ENCODE measurements at places on chromosomes 16 and 17.
A peak's percentile ranks its signal among the peaks of the same experiment; 100 is the strongest.

DNA sequence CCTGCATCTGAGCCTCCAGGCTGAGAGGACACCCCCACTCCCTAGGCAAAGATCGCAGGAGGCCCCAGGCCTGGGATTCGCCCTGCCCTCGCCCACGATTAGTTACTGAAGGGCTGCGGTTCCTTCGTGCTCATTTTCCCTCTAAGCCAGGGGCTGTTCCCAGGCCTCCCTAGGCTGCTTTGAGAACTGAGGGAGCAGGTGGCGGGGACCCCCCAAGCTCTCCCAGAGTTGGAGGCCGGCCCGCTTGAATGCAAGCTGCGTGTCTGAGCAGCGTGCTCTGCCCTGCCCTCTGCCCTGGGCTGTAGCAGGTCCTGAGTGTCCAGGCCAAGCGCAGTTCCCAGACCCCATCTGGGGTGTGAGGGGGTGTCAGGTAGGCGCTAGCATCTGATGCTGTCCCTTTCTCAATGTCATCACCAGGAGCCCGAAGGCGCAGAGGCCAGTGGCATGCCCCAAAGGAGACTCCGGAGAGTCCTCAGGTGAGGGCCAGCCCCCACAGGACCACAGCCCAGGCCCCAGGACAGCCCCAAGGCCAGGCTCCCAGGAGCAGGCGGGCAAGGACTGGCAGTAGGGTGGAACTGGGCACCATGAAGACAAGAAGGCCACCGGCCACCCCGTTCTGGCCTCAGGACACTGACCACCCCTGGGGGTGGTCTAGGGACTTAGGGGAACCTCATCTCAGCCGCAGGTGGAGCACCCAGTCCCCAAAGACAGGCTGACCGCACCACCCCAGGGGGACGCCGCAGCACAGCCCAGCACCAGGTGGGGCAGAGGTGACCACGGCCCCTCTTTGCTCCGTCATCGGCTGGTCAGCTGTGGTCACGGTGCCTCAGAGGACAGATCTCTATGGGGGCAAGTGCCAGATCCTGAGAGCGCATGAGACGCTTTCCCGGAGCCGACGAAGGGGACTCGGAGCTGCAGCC lies 14.6 kb downstream of the ENDOV start:
- DNase-seq = no peak

DNA sequence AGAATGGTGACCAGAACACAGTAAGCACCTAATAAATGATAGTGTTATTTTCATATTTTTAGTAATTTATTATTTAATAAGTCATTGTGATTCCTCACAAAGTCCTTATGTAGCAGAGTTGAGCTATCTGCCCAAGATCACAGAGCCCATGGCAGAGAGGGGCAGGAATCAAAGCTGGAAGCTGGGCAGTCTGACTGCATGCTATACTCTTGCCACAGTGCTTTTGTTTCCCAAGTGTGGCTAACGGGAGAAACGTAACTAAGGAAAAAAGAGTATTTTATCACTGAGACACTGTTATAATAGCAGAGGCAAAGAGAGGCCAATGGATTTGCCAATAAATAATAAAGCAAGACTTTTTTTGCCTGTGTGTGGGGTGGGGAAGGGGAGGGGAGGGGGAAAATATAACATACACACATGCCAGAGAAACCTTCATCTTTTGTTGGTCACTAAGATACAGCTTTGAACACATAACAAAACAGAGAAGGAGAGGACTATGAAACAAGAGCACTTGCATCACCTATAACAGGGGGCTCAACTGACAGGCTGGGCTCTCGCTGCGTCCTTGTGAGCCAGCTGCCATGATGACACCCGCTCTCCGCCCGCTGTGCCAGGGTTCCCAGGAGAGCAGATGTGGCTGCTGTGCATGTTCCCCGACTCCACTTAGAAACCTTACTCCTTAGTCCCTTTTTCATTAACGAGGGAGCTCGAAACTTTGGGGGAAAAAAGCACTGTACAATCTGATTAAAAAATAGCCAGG lies 10.1 kb downstream of the CSNK2A2 start:
- DNase-seq = no peak

DNA sequence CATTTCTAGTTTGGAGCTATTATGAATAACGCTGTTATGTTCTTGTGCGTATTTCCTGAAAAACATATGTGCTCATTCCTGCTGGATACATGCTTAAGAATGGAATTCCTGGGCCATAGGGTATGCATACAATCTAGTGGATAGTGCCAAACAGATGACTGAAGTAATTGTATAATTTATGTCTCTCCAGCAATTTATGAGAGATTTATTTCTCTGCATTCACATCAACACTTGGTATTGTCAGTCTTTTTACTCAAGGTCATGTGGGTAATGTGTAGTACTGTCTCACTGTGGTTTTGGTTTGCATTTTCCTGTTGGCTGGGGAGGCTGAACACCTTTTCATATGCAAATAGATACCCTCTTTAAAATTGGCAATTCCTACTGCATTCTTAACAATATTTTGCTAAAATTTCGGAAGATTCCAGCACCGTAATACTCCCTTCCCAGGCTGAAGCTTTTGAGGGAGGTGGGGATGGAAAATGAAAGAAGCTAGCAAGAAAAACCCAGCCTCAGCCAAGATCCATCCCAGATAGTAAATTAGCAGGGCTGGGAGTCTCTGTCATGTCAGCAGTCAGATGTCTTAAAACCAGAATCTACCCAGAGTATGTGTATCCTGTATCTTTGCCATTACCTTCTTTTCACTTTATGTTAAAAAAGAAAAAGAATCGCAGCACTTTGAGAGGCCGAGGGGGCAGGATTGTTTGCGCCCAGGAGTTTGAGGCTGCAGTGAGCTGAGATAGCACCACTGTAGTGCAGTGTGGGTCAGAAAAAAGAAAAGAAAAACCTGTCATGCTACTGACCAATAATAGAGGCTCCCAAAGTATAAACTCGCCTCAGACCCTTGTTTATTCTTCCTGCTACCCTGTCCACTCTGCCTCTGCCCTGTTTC lies 204.9 kb downstream of the LGALS9B start:
- DNase-seq = no peak

DNA sequence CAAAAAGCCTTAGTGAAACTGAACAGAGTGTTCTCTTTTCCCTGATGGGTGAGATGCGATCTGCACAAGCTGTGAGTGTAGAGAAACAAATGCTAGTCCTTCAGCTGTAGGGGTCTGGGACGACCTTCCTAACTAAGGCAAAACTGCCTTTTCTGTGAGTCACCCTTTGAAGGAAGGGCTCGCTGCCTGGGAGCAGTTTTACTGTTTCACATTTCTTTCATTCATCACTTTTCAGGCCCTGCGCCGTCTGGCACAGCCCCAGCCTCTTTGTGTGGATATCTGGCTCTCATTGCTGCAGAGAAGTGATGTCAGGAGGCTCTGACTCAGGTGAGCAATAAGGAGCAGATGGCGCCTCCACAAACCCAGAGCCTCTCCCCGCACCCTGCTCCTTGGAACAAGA lies 57.4 kb downstream of the HS3ST3A1 start:
- DNase-seq = no peak

GRCh38 chr17:66782851-66783250 lies 52.1 kb upstream of the CACNG5 start:
- DNase-seq = no peak

- DNase-seq = peak; percentile 16
These were observed at the start of gene ZDHHC1 for GRCh38 chr16:67415872-67416793. TSS of gene ZDHHC1 (minus strand) at chr16:67416477. CDS start at chr16:67407775, 8,702 bp downstream.

DNA sequence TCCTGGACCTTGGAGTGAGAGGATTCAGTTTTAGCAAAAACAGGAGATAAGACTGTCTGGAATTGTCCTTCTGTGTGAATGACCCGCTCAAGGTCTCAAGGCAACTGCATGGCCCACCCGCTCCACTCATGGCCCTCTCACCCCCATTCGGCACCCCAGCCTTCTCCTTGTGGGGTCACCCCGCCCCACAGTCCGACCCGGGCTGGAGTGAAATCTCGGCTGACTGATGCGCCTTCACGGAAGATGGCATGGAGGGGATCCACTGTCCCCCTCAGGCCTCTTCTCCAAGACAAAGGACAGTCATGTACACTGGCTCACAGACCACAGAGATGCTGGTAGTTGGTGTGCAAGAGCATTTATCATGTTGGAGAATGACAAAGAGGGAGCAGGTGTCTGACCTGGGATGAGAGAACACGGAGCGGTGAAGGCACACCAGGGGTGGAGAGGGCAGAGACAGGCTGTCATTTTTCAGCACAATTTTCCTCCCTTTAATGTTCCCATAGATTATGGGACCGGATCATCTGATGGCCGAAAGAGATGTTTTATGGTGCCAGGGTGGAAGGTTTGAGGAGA lies 391.9 kb upstream of the TNRC6C start:
- DNase-seq = no peak

- DNase-seq = no peak
These were observed 951 bp upstream of the GPRC5C start for GRCh38 chr17:74430706-74431567.

GRCh38 chr17:6108382-6108781 lies 38.2 kb downstream of the WSCD1 start:
- no peak for DNase-seq

- no peak for DNase-seq
These were observed 4.7 kb upstream of the IGSF6 start for GRCh38 chr16:21656795-21657768.

GRCh38 chr16:50059111-50059510 lies 6.7 kb upstream of the HEATR3 start:
- no peak for DNase-seq

- no peak for DNase-seq
These were observed 436.1 kb upstream of the GOT2 start for GRCh38 chr16:59170099-59170712.

DNA sequence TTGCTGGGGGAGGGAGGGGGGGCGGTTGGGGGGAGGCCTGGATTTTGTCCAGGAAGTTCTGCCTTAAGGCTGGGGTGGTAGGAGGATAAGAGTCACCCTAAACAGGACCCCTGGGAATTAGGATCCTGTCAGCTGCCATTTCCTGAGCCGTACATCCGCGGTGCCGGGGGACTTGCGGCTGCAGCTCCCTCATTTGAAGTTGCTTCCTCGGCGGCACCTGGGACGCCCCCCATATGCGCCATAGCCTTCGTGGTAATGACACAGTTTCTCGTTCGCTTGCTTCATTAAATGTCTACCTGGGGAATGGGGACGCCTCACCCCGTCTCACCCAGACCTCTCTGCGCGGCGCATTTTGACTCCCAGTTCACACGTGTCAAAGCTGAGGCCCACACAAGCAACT lies 55.1 kb upstream of the PABPN1L start:
- DNase-seq = no peak

All from stimulated activated CD4-positive, alpha-beta T cell treated with anti-CD3 and anti-CD28 coated beads, Interleukin-1b, Interleukin-23, amount 100 ng/mL, for 4 hours (primary cell).